ENCODE measurements at places on chromosomes 5 and 9. TPM values are rescaled to one million over a fixed set of nuclear protein-coding genes. Genes with fewer than 3 reads are reported as not detected.
A peak's percentile ranks its signal among the peaks of the same experiment; 100 is the strongest.

Gene CDH10
- 0.07 TPM for total RNA-seq

Gene GOLM1
- total RNA-seq: 393 TPM

Gene NTRK2
- 2.3 TPM for total RNA-seq

Gene CPLANE1
- total RNA-seq: 6.4 TPM

Gene CLIC3
- total RNA-seq: 3.6 TPM

GRCh38 chr9:35689542-35690293 is at the start of gene TPM2:
Gene TPM2, minus strand, starts transcription at chr9:35689925. Its CDS starts 108 bp downstream, at chr9:35689817.
- DNase-seq: peak; percentile 50
- H3K27ac ChIP-seq: peak within 1 kb of the TSS; percentile 82
- no peaks in the 10 kb centered on the region for H3K36me3 ChIP-seq

DNA sequence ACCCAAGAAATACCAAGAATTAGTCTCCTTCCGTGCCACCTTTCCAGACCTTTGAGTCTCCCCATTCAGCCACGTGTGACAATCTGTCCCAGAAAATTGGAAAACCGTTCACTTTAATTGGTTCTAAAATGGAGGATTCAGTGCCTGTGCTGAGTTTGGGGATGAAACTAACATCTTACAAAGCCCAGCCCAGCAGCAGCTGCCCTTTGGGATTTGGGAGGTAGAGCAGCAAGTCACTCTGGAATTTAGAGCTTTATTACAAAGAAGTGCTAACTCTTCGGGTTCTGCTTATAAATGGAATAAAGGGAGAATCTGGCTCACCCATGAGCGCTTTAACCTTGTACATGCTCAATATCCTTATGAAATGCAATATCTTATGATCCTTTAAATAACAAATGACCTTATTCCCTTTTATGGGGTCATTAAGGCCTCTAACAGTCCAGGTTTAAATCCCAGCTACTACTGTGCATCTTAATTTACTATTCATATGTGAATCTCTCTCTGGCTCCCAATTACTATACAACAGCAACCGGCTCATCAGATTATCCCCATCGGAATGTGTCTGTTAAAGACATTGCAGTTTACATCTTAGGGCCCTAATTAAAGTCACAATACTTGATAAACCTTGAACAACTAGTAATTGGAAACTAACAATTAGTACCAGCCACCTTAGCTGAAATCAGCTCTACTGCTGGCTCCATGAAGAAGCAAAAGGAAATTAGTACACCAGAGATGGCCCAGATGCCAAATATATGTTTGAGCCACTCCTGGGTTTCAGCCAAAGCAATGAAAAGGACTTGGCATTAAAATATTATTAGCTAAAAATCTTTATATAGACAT is 271.8 kb upstream of the SMARCA2 start:
- H3K27ac ChIP-seq: no peak overlapping the region
- no peak overlapping the region for H3K4me3 ChIP-seq
- H3K27me3 ChIP-seq: no peaks in the 10 kb centered on the region
- DNase-seq: no peak

- H3K36me3 ChIP-seq: no peaks in the 10 kb centered on the region
- H3K4me3 ChIP-seq: peak overlapping the region; percentile 63
- no peaks in the 10 kb centered on the region for H3K4me1 ChIP-seq
- H3K27me3 ChIP-seq: no peaks in the 10 kb centered on the region
These were observed 735 bp downstream of the PTGR1 start for GRCh38 chr9:111598733-111599091.

- no peak for DNase-seq
- no peaks in the 10 kb centered on the region for H3K4me1 ChIP-seq
- no peaks in the 10 kb centered on the region for H3K36me3 ChIP-seq
- H3K27me3 ChIP-seq: no peaks in the 10 kb centered on the region
- H3K4me3 ChIP-seq: no peak overlapping the region
These were observed 90.2 kb downstream of the F2RL2 start for GRCh38 chr5:76532973-76533372.

DNA sequence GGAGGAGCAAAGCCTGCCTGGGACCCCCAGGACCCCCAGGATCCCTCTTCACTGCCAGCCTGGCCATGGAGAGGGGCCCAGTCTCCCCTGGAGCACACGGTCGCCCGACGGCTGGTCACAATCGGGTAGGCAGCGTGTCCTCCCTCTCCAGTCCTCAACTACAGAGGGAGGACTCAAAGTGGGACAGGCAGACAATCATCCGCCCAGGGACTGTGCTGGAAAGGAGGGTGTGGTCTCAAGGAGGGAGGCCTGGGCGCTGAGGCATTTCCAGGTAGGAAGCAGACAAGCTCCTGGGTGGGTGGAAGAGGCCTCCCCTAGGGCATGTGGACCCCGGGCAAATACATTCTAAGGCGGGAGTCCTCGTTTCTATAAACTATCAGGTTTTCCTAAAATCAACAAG is 93.2 kb upstream of the ADAMTS2 start:
- DNase-seq: no peak
- no peaks in the 10 kb centered on the region for H3K36me3 ChIP-seq
- H3K27ac ChIP-seq: no peak overlapping the region
- H3K4me1 ChIP-seq: no peaks in the 10 kb centered on the region

GRCh38 chr9:90872835-90873294 is 71.2 kb downstream of the SYK start:
- no peak overlapping the region for H3K4me3 ChIP-seq
- H3K27me3 ChIP-seq: no peaks in the 10 kb centered on the region

GRCh38 chr5:55498457-55498856 is 36.3 kb downstream of the PLPP1 start:
- H3K4me1 ChIP-seq: peaks cover 6% of the 10 kb centered on the region
- no peaks in the 10 kb centered on the region for H3K27me3 ChIP-seq
- no peaks in the 10 kb centered on the region for H3K36me3 ChIP-seq
- no peak overlapping the region for H3K4me3 ChIP-seq

DNA sequence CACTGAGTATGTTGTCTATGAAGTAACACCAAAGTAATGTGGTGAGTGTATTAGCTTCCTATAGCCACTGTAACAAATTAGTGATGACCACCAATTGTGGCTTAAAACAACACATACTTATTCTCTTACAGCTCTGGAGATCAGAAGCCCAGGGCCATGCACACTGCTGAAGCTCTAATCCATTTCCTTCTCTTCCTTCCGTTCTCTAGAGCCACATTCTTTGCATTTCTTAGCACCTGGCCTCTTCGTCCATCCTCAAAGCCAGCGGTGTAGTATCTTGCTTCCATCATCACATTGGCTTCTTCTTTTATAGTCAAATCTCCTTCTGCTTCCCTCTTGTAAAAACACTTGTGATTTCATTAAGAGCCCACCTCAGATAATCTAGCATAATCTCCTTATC is 230.3 kb upstream of the RFX3 start:
- H3K27ac ChIP-seq: no peak overlapping the region
- H3K4me1 ChIP-seq: no peaks in the 10 kb centered on the region
- no peaks in the 10 kb centered on the region for H3K36me3 ChIP-seq
- no peak for DNase-seq
- no peak overlapping the region for H3K4me3 ChIP-seq
